ENCODE measurements at places on chromosomes 7 and 10.

DNA sequence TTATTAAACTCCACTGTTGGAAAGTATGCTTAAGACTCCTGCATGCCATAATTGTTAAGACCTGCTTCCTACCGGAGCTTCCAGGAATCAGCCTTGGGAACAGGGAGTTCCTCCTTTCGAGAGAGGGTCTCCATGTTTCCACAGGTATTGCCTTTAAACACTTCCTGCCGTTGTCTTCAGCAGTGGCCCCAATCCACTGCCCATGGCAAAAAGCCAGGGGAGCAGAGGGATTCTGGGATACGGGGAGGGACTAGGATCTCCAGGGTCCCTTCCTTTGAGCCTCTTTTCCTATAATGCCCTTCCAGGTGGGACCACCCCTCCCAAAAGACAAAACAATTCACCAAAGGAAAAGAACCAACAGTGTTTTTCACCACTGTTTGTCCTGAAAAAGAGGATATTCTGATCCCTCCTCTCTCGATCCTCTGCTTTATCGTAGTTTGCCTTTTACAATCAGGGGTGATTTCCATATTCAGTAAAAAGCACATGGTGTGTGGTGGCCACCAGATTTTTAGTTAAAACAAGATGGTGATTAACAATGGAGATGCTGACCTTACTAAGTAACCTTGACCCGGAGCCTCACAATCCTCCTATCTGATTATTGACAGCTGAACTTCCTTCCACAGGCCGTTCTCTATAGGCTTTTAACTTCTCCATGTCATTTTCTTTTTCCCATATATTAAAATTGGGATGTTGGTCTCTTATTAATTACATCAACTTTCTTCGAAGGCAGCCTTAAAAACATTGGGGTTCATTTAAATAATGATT lies 36.0 kb downstream of the LRRC72 start:
- DNase-seq: no peak

DNA sequence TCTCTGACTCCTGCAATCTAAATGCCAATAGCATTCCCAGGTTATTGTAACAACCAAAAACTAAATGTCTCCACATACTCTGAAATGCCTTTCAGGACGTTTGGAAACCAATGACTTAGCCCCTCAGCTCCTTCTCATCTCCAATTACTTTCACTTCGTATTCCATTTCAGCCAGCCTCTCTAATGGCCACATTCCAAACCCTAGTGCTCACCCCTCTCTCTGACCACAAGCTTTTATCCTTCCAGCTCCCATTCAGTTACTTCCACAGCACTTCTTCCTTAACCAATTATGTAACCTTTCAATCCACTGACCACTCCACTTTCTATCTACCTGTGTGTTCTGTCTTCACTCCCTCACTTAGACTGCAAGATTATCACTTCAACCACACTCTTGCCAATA lies 4.3 kb downstream of the NOC3L start:
- DNase-seq: no peak

DNA sequence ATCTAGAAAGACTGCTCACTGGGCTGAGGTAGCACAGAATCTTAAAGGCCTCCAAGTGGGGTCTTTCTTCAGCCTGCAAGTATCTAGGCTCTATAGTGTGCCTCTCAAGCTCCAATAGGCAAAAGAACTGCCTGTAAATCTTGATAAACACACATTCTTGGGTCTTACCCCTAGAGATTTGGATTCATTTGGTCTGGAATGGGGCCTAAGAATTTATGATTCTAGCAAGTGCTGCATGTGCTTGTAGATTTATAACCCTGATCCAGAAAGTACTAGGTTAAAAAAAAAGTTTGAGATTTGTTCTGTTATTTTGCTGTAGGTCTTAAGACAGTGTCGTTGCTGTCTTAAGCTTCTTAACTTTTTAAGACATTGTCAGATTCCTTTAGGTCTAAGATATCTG lies 74.1 kb downstream of the RALA start:
- no peak for DNase-seq

DNA sequence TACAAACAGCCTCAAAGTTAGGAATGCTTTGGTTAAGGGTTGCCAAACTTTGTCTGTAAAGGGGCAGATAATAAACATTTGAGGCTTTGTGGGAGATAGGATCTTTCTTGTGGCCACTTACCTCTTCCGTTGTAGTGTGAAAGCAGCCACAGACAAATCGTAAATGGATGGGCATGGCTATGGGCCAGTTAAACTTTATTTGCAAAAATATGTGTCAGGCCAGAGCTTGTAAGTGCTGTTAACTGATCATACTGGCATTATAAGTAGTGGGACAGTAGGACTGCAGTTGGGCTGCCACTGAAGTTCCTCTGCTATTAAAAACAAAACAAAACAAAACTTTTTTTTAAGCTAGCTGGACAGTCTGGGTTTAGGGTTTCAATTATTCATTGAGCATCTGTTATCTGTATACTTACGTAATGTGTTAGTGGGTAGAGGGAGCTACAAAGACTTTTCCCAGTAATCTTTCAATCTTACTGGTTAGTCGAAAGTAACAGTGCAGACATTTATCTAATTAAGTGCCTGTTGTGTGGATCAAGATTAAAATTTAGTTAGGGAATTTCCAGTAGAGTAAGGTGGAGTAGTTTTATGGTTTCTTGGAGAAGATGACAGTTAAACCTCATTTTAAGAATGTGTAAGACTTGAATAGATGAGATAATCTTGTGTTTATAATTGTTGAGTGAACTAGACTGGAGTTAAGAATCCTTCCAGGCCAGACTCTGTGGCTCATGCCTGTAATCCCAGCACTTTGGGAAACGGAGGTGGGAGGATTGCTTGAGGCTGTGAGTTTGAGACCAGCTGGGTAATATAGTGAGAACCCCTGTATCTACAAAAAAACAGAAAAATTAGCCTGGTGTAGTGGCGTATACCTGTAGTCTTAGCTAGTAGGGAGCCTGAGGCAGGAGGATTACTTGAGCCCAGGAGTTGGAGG lies 100.1 kb downstream of the BTRC start:
- no peak for DNase-seq

- no peak for DNase-seq
Measured at GRCh38 chr10:125407000-125407502, 246.7 kb upstream of the CTBP2 start.

Data from stimulated activated CD8-positive, alpha-beta memory T cell treated with anti-CD3 and anti-CD28 coated beads, Interleukin-7, amount 100 ng/mL, for 1 hour (primary cell).